Fibroblast of lung (primary cell): ENCODE measurements at places on chromosomes 6 and 20. TPM values are rescaled to one million over a fixed set of nuclear protein-coding genes. Genes with fewer than 3 reads are reported as not detected.

GRCh38 chr6:81797591-81797990 is 45.1 kb upstream of the TENT5A start:
- no peak for DNase-seq

The HLA-DQB1 gene
- total RNA-seq: not detected in 2 replicates

GRCh38 chr6:11979866-11980265 is 32.2 kb upstream of the HIVEP1 start:
- DNase-seq: no peak

The PRDM13 gene
- total RNA-seq: not detected in 2 replicates

DNA sequence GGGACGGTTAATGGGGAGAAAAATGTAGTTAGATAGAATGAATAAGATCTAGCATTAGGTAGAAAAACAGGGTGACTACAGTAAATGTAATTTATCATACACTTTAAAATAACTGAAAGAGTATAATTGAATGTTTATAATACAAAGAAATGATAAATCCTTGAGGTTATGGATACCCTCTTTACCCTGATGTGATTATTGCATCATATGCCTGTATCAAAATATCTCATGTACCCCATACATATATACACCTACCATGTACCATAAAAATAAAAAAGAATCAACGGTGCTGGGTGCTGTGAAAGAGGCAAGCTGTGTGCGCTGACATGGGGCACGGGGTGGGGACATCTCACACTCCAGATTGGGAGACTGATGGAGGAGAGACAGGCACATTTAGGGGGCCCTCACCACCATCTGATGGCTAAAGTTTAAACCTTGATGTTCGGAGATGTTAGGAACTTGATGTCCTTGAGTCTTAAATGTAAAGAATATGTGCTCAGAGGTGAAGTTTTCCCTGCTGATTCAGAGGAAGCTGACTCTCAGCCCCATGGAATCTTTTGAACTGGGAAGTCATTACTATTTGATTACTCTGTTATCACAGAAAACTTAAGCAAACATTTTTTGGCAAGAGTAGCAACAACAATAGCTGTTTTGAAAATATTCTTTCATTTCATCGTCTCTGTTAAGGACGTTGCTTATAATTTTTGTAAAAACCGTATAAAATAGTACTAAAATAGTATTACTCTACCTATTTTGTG is 26.4 kb upstream of the RFPL4B start:
- DNase-seq: no peak

The ARMH2 gene
- total RNA-seq: not detected in 2 replicates

- DNase-seq: no peak
Observed at GRCh38 chr6:30185846-30186484, 22.6 kb downstream of the TRIM15 start.

- DNase-seq: no peak
Observed at GRCh38 chr6:115190534-115190933, 847.7 kb upstream of the HS3ST5 start.

GRCh38 chr6:127216810-127217789 is 49.6 kb upstream of the RNF146 start:
- no peak for DNase-seq

The CCN5 gene
- 21.1 and 31.4 TPM in 2 replicates for total RNA-seq

The SLC35A1 gene
- total RNA-seq: 27.7 and 35.8 TPM in 2 replicates

- DNase-seq: no peak
Observed at GRCh38 chr6:139853302-139853992, 479.0 kb upstream of the CITED2 start.

- DNase-seq: peak; percentile 72
Observed at GRCh38 chr6:150282806-150283205, 86.0 kb upstream of the IYD start.

The FOXA2 gene
- not detected in 2 replicates for total RNA-seq

- DNase-seq: peak; percentile 88
Observed at GRCh38 chr6:148999929-149000468, 253.2 kb downstream of the UST start.

DNA sequence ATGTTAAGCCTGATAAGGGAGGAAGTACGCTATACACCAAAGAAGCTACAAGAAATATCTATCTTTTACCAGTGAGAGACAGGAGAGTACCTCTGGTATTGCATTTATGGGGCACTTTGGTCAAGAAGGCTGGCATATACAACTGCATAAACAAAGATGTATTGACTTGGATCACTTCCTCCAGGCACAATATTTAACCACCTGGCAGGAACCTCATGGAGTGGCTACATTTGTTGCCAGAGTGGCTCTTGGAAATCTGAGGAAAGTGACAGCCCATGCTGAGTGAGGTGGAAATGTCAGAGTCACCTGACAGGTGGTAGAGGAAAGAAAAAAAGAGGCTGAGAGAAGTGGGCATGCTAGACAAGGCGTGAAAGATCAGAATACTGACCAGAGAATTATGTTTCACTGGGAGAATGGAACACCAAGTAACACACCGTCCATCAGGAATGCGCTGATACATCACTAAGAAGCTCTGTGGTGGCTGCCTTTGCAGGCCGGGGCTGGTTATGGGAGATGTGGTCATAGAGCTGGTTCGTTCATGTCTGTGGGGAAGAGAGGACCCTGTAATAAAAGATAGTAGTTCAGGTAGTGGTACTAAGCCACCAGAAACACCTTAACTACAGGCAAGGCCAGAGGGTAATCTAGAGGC is 61.4 kb upstream of the UFL1 start:
- DNase-seq: no peak

The SLC17A3 gene
- not detected in 2 replicates for total RNA-seq

- DNase-seq: no peak
Observed at GRCh38 chr6:169568314-169569087, 133.3 kb downstream of the WDR27 start.

- no peak for DNase-seq
Observed at GRCh38 chr6:143939364-143939763, 68.7 kb downstream of the PLAGL1 start.

DNA sequence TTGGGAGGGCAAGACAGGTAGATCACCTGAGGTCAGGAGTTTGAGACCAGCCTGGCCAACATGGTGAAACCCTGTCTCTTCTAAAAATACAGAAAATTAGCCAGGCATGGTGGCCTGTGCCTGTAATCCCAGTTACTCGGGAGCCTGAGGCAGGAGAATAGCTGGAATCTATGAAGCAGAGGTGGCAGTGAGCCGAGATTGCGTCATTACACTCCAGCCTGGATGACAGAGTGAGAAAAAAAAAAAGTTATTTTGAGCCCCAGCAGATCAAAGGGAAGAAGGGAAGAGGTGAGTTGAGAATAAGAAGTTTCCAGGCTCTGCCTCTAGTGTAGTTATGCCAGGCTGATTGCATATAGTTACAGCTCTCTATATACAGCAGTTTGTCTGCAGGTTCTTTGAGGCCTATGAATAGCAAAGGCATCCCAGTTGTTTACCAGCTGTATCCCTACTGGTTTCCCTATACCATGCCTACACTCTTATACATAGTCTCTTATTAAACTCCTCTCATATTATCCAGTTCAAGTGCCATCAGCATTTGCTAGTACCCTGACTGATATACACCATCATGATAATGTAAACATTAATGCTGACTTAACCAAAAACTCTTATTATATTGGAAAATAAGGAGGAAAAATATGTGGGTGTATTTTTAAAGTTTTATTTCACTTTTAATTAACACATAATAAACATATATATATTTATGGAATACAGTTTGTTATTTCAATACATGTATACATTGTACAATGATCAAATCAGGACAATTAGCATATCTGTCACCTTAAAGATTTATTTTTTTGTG is 823.6 kb upstream of the ADGRB3 start:
- no peak for DNase-seq

The HUS1B gene
- total RNA-seq: 0.77 and 1.2 TPM in 2 replicates

DNA sequence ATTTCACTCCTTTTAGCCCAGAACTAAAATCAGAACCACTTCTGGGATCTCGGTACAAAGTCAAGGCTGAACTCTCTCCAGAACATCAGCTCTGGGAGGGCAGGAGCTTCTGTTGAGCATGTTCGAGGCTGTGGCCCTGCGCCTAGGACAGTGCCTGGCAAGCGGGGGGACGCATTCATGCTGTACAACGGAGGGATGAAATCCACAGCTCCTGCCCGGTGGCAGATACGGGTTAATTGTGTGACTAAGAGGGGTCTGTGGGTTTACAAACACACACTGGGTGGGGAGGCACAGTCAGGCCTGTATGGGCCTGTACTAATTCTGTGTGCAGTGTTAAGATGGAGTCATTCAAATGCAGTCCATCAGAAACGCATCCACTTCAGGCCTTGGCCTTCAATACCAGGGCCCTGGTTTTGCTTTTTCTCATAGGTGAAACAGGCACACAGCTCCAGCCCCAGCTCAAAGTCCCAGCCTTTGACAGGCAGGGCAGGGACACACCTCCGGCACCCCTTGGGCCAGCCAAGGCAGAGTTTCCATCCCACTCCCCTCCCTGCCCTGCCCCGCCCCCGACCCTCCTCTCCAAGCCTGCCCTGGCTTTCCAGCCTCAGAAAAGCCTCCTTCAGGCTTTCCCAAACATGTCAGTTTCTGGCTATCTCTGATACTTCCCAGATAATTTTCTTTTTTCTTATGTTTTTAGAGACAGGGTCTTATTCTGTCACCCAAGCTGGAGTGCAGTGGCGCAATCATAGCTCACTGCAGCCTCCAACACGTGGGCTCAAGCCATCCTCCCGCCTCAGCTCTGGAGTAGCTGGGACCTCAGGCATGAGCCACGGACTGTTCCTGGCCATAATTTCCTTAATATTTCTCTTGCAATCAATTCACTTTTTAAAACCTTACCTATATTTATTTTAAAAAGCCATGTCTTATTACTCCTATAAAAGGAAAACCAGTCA is 109.8 kb downstream of the SULF2 start:
- DNase-seq: no peak

GRCh38 chr6:132998418-132998817 is 184.0 kb downstream of the RPS12 start:
- DNase-seq: no peak

- DNase-seq: no peak
Observed at GRCh38 chr6:142222022-142222421, 75.0 kb downstream of the VTA1 start.

DNA sequence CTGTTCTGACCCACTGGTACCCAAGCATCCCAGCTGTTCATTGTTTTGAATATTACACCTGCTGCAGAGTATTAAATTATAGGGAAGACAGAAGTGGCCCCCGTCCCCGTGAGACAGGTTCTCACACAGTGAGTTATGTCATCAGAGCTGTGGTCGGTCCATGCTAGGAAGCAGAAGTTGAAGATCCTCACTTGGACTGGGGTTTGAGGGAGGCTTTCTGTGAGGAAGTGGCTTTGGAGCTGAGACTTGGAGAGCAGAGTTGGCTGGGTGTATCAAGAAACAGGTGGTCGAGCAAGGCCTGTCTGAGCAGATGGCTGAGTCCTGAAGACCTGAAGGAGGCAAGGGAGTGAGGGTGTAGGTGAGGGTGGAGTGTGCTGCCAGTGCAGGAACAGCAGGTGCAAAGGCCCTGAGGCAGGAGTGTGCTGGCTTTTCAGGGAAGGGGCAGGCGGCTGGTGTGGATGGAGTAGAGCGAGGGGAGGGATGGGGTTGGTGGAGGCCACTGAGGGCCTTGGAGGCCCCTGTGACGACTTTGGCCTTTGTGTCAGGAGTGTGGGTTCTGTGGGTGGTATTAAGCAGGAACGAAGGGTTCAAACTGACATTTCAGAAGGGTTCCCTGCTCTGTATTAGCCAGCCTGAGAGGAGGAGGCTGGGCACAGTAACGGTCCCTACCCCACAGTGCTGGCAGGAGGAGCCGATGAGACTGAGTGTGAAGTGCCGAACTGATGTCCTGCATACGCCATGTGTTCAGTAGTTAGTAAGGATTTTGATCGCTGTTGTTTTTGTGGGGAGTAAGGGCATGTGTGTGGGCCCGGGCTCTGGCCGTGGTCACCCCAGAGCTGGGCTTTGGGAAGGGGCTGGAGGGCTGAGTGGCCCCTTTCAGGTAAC is 11.8 kb downstream of the SRC start:
- no peak for DNase-seq

DNA sequence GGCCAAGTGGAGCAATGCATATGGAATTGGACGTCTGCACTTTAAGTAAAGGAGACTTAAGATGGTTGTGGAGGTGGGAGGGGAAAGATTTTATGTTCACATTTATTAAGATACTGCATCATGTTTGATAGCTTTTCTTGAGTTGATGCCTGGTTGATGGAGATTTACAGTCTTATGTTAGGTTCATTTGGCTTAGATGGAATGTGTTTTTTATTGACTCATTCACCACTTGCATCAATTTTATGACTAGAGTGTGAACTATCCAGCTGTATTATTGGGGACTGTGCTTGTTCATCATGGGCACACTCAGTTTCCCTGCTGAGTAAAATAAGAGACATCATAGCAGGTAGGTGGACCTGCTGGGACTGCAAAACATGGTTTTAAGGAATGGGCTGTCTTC is 91.2 kb upstream of the SCP2D1 start:
- DNase-seq: peak; percentile 39

The THBS2 gene
- 269 and 473 TPM in 2 replicates for total RNA-seq

The AVP gene
- total RNA-seq: not detected in 2 replicates

The LHFPL5 gene
- not detected in 2 replicates for total RNA-seq

DNA sequence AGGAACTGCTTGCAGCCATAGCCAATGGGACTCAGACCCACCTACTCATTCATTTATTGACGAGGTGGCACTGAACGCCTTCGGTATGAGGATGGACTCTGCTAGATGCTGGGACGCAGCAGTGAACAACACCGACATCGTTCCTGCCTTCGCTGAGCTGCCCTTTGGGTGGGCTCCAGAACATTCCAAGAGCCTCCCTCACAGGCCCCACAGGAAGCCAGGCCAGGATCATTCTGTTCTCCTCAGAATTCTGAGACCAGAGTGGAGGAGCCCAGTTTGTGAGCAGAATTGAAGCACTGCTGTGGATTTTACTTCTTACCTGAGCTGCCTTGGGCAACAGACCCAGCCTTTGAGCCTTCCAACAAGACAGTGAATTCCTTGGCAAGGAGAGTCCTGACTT is 82.1 kb downstream of the KCNB1 start:
- DNase-seq: peak; percentile 37

- no peak for DNase-seq
Observed at GRCh38 chr6:133644548-133644891, 244.4 kb upstream of the TCF21 start.

GRCh38 chr6:17405944-17406245 is 12.5 kb downstream of the CAP2 start:
- no peak for DNase-seq

DNA sequence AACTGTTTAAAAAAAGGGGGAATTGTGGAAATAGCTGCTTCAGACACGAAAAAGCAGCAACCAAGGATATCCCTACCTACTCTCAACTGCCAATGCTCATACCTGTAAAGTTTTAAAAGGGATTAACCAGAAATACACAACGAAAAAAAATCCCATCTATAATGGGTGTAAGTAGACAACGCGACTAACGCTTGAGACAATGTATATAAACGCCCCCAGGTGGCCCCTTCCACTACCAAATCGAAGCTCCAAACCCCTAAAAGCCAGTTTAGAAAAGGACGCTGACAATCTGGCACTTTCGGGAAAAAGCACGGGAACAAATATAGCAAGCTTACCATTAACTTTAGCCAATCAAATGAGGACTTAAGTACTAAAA is 94.5 kb upstream of the BTN3A2 start:
- DNase-seq: no peak

The RBM24 gene
- total RNA-seq: 1.0 and 2.5 TPM in 2 replicates

DNA sequence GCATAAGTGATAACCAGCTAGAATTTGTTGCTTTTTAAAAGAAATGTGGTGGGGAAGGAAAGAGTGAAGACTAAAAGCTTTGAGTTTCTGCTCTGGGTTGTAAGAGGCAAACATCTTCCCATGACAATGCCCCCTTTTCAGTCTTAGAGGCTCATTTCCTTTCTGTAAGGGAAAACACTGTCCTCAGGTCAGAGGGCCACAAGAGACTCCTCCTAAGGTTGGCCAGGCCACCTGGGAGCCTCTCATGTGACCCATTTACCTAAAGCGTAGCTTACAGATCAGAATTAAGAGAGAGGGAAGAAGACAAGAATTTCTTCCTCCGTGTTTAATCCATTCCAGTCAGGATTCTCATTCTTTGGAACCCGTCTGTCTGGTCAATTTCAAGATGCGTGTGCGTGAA is 220.4 kb upstream of the HEY2 start:
- no peak for DNase-seq

The SIRPG gene
- total RNA-seq: not detected in 2 replicates
